DMS79 treated with DMSO at 0.1 percent for 48 hours (cell line): ENCODE measurements at places on chromosomes 4 and X.
A peak's percentile ranks its signal among the peaks of the same experiment; 100 is the strongest.

GRCh38 chr4:26992657-26993361, 132.2 kb downstream of the STIM2 start:
- DNase-seq: no peak

GRCh38 chr4:154376486-154376885, 115.1 kb downstream of the DCHS2 start:
- DNase-seq: no peak

DNA sequence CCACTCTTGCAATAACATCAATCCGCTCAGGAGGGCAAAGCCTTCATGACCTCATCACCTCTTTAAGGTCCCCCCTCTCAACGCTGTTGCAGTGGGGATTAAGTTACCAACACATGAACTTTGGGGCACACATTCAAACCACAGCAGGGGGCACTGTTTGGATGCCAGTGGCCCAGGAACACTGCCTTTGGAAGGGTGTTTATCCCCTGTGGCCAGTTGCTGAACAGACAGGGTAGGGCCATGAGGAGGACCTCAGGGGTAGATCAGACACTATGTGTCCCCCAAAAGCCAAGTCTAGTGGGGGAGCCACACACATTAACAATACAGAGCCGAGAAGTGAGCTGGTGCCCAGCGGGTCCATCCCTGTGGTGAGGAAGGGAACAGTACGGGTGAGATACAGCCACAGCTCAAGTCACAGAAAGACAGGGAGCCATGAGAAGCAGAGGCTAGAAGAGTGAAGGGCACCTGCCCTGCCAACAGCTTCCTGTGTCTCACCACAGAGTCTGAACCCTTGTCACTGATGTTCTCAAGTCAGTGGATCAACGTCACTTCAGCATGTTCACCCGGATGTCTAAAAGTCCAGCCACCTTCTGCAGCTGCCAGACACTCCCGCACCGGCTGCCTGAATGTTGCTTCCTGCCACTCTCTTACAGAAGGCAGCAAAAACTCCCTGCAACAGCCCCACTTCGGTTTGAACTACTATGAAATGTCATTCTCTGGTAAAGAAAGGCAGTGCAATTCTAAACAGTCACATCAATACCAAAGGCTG, 19.9 kb upstream of the MXD4 start:
- DNase-seq: no peak

DNA sequence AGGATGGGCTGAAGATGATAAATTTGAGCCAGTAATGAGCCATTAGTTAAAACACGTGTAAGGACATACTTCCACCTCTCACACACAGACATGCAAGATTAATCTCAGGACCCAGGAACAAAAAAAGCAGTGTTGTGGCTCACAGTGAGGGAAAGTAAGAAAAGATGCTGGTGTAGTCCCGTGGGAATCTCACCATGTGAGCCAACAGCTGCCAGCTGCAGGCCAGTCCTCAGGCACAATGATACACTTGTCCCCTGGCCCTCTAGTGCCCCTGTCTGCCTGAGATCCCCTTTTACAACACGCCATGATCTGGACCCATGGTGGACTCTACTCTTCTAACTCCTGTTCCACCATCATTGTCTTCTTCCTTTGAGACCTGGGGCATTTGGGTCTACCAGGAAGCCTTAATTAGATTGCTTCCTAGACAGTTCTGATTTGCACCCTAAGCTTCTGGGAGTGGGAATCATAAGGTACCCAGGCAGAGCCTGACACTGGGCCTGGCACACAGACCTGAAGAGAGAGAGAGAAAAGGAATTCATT, 194.7 kb downstream of the STIM2 start:
- no peak for DNase-seq

DNA sequence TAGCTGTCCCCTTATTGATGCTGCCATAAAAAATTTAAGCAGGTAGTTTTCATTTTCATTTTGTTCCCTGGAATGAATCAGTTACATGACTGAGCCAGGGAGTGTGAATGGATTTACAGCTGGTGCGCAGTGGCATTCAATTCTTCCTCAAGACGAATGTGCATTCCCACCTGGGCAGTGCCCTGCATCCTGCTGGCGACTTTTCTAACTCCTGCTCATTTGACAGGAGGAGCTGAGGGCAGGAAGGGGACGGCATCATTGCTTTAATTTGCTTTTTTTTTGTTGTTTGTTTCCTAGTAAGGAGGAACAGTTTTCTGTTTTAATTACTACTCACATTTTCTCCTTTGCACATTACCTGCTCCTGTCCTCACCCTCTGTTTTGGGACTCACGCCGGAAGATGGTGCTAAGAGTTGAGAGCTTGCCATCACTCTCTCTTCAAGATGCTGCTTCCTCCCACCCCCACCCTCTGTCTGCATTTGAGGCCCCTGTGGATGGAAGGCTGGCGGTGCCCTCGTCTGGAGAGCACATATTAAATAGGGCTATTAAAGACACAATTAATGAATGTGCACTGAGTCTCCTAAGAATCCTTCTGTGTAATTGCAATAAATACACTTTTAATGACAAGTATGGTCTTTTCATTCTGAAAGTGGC, 35.8 kb downstream of the PSAPL1 start:
- DNase-seq: peak; percentile 49

DNA sequence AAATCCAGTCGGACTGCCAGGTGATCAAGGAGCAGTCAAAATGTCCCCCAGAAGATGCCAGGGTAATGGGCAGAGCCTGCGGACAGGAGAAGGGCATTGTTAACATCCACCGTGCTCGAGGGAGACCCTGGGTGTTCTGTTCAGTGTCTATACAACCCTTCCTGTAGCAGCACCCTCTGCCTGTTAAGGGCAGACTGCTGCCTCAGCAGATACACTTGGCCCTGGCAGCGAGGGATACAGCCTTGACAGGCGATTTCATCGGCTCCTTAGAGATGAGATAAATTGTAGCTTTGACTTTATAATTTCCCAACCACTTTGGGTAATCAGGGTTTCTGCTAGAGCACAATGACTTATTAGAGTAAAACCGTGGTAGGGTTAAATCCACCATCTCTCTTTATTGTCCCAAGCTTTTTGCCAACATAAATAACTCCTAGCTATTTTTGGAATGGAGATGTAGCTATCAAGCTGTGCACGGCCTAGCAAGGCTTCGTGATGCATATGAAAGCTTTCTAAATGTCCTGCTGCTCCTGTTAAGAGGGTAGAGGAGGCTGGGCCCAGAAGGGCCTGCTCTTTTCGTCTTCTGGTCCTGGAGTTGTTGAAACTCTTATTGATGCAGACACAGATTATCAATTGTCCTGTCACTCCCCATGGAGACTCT, 195.9 kb downstream of the CPEB2 start:
- no peak for DNase-seq
